Subcutaneous adipose tissue (tissue), 4 donors: ENCODE measurements at places on chromosomes 1 and 21. TPM values are rescaled to one million over a fixed set of nuclear protein-coding genes. Genes with fewer than 3 reads are reported as not detected.

MAP10 gene
- 2.0 TPM for total RNA-seq

SNX7 gene
- 19.8 TPM for total RNA-seq

TFF1 gene
- not detected for total RNA-seq

CLCA4 gene
- total RNA-seq = not detected

SLC9C2 gene
- total RNA-seq = not detected

GNG4 gene
- total RNA-seq = not detected

PGLYRP3 gene
- total RNA-seq = not detected

S100A7A gene
- not detected for total RNA-seq

RGSL1 gene
- total RNA-seq = not detected

NUF2 gene
- not detected for total RNA-seq

RNASEL gene
- total RNA-seq = 9.4 TPM

NID1 gene
- total RNA-seq = 265 TPM

TEDDM1 gene
- not detected for total RNA-seq

TDRD10 gene
- total RNA-seq = 9.0 TPM

ESRRG gene
- 0.17 TPM for total RNA-seq

BACE2 gene
- total RNA-seq = 34.4 TPM

LAMC2 gene
- 2.9 TPM for total RNA-seq

OR2T2 gene
- total RNA-seq = not detected

LCK gene
- total RNA-seq = 3.6 TPM

DENND2D gene
- 40.5 TPM for total RNA-seq

DEPDC1 gene
- total RNA-seq = 2.4 TPM

NUAK2 gene
- total RNA-seq = 1.7 TPM

DCST1 gene
- total RNA-seq = not detected

SIPA1L2 gene
- total RNA-seq = 17.6 TPM

SLAMF7 gene
- total RNA-seq = 0.94 TPM

RPTN gene
- total RNA-seq = 0.16 TPM

CD247 gene
- total RNA-seq = 1.3 TPM

LELP1 gene
- total RNA-seq = not detected

S100A10 gene
- 404 TPM for total RNA-seq

ADAMTSL4 gene
- 49.5 TPM for total RNA-seq

RIPK4 gene
- not detected for total RNA-seq

OR2T29 gene
- not detected for total RNA-seq

GBP6 gene
- not detected for total RNA-seq

CALML6 gene
- total RNA-seq = 1.3 TPM
